ENCODE measurements at places on chromosomes 1 and 21.

DNA sequence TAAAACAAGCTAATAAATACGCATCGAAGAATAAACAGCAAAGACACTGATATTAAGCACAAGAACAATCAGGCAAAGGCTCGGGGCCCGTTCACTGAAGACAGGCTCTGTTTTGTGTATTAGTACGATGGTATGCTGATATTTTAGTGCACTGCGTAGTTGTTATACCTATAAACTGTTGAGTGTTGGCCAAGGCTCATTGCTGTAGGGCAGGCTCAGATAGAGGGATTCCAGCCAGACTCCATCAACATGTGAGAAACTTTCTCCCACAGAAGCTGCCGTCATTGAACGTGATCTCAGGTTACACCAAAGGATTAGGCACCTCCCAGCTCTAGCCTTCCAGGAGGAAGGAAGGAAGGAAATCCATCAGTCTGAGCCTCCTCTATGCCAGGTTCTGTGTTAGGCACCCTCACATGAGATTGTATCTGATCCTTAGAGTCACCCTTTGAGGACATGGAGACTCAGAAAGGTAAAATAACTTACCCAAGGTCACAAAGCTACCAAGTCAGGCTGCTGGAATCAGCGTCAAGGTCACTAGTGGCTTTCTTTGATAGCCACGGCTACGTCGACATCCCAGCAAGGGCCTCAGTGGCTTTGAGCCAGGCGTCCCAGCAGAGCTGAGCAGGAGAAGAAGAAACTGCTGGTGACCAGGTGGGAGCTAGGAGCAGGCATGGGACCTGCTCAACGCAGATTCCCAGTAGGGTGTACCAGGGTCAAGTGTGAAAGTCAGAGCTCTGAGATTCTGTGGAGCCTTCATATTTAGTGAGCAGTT is 14.8 kb downstream of the BCAR3 start:
- DNase-seq, result no peak

- no peak for DNase-seq
Observed at GRCh38 chr1:109882288-109883245, 28.1 kb upstream of the CSF1 start.

GRCh38 chr21:28308516-28308915 is 684.2 kb downstream of the LTN1 start:
- no peak for DNase-seq

DNA sequence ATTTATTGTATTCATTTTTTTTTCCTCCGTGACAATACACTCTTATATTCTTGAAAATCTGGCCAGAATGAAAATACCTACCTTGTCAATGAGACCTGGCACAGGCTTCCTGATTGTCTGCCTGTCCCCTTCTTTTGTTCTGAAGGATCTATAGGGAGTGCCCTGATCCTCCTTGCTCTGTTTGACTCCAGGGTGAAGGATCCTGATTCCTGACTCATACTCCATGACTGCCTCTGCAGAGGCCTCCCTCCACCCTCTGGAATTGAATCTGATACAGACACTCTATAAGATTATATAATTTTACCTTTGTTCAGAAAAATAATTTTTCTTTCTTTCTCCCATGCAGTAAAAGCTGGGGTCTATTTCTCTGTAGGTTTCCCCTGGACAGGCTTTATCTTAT is 116.2 kb downstream of the HMCN1 start:
- no peak for DNase-seq

DNA sequence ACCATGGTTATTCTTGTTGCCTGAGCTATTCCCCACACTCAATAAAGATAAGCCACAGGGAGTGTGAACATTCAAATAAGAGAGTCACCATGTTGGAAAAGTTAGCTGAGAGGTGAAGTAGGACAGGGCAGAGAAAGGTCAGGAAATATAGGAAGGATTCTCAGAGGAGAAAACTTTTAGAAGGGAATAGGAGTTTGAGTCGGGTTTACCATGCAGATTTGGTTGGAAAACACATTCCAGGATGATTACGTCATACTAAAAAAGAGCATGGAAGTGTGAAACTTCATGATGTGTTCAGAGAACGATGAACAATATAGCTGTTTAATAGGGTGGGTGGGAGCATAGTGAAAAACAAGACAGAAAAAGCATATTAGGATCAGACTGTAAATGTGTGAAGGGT is 1125.3 kb upstream of the ADGRL2 start:
- DNase-seq, result no peak

- no peak for DNase-seq
Observed at GRCh38 chr1:247966532-247967204, 1.6 kb downstream of the OR2AK2 start.

DNA sequence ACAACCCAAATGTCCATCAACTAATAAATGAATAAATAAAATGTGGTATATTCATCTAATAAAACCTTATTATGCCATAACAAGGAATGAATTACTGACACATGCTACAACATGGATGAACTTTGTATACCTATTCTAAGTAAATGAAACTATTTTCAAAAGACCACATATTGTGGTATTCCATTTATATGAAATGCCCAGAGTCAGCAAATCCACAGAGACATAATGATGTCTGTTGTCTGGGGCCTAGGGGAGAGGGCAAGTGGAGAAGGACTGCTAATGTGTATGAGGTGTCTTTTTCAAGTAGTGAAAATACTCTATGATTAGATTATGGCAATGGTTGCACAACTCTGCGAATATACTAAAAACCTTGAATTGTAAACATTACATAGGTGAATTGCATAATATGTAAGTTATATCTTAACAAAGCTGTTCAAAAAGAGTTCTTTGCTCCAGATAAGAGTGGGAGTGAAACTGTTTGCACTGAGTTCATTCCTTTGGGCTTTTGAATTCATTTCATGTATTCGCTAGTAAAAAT is 464.2 kb downstream of the NUF2 start:
- no peak for DNase-seq

DNA sequence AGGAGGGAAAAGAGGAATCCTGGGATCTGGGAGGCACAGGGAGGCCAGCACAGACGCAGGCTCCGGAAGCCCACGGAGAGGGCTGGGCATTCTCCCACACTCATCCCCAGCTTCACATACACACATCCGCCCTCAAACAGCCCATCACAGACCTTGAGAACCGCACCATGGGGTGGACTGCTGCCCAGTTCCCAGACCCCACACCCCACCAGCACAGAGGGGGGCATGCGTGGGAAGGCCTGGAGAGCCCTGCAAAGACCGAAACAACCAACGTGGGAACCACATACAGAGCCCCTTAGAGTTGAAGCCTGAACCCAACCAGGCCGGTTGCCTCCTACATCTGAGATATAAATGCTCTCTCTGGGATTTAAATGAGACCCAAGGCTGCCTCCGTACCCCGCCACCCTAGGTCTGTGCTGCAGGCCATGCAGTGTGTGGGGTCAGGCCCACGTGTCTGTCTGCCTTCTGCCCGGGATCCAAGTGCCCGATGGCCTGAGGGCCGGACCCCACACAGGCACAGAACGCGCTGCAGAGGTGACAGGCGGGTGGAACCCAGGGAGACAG is 126.2 kb upstream of the COL6A1 start:
- DNase-seq, result no peak

DNA sequence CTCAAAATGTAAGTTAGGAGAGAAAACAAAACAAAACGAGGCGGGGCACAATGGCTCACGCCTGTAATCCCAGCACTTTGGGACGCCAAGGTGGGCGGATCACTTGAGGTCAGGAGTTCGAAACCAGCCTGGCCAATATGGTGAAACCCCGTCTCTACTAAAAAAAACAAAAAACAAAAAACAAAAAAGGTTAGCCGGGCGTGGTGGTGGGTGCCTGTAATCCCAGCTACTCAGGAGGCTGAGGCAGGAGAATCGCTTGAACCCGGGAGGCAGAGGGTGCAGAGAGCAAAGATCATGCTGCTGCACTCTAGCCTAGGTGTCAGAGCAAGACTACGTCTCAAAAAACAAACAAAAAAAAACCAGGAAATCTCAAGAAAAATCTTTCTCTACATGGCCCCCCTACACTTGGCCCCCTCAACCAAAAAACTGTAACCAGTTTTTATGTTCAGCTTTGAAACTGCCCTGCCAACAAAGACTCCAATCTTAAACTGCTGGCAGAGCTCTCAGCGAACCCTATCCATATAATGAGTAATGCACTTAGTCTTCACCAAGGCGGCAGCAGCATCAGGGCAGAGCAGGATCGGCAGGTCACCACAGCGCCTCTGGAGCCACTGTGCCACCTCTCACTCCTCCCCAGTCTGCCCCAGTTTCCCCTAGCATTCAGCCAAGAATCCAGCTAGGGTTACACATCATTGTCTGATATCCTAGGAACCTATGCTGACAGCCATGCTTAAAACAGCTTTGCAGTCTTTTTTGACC is 71.7 kb downstream of the JAK1 start:
- DNase-seq, result no peak

DNA sequence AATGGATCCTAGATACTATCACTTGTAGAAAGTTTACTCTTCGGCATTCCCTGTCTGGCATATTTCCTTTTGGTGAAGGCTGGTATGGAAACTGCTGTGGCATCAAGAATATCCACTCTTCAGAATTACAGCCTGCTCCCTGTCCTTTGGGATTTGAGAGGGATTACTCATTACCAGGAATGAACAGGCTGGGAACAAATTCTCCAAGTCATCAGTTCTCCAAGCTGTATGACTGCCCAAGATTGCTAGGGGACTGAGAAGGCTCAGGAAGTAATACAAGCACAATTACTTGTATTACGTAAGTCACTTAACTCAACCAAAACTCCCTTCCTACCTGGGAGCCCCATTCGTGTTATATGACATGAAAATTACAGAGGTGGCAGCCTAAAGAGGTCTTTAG is 49.6 kb downstream of the CD58 start:
- no peak for DNase-seq

- no peak for DNase-seq
Observed at GRCh38 chr1:7422561-7422960, 348.5 kb upstream of the VAMP3 start.

DNA sequence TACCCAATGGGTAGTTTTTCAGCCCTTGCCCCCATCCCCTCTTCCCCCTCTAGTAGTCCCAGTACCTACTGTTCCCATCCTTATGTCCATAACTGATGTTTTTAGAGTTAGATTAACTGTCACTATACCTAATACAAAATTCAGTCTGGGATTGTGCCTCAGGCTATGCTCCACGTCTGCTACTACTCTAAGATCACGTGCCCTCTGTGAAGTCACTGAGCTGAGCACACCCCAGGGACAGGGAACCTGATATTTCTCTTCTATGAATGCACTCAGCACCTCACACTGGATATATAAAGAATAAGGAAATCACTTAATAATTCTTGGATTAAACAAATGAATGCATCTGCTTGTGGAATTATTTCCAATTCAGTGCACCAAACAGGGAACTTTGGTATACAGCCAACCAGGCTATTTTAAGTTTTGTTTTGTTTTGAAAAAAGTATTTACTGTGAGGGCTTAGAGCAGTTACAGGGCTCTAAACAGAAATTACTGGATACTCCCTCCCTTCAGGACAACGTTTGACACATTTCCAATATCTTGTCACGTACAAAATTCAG is 307.9 kb downstream of the SMYD3 start:
- no peak for DNase-seq

- DNase-seq, result no peak
Observed at GRCh38 chr1:98389809-98390208, 271.7 kb upstream of the SNX7 start.

GRCh38 chr1:69569175-69569541 is 1.4 kb downstream of the LRRC7 start:
- DNase-seq, result no peak

DNA sequence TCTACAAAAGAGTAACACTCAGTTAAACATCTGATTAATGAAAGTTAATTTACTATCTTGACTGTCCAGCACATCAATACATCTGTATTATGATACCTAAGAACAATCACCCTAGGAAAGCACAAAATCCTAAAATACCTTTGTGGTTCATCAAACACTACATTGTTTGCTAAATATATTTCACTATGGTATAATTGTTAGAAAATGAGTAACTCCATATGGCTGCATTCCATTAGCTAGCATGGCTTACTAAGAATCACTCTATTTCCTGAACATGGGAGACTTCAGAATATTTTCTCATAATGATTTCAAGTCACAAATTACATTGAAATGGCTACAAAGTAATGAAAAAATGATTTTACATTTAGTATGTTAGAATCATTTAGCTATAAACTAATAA is 12.5 kb downstream of the TRMT1L start:
- no peak for DNase-seq

- no peak for DNase-seq
Observed at GRCh38 chr1:224069138-224069537, 44.8 kb upstream of the FBXO28 start.

DNA sequence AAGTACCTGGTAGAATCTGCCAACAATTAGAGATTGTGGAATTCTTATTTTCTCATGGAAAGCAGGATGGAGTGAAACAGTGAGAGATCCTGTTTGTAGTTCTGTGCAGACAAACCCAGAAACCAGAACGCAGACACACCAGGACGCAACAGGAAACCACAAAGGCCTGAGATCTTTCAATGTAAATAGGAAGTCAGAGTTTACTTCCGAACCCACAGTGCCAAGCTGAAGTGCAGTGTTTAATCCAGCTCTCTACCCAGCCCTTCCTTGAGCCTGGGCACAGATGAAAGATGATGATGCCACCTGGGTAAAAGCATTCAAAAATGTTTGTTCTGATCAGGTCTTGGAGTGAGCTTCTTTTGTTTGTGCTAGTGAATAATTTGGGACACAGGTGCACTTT is 244.2 kb upstream of the HOOK1 start:
- DNase-seq, result no peak

DNA sequence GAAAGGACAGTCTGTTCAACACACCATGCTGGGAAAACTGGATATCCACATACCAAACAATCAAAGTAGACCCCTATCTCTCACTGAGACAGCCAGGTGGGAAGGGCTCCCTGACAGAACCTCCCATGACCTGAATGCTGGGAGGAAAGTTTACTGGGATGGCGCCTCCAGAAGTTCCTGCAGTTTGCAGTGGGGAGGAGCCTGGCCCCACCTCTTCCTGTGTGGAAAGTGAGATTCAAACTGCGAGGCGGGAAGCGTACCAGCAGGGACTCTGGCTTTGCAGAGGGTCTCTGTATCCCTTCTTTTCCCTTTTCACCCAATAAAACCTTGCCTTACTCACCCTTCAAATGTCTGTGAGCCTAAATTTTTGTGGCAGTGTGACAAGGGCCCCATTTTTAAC is 190.7 kb downstream of the HHIPL2 start:
- DNase-seq, result no peak

DNA sequence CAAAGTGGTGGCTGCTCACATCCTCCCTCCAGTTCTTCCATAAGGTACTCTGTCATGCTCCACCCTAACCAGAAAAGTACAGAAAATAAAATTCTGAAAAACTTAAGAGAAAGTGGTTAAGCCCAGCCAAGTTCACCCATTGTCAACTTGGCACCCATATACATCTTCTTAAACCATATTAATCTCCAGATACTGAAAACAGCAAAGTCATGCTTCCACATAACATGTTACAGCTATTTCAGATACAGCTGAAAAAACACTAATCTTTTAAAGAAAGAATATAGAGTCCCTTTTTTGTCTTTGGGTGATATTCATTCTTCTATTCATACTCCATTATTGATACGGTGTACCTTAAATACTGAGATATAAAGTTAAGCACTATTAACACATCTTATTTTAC is 577.8 kb downstream of the KCNT2 start:
- DNase-seq, result no peak
